ENCODE measurements at places on chromosomes 4 and X.
A peak's percentile ranks its signal among the peaks of the same experiment; 100 is the strongest.

GRCh38 chr4:47238667-47239066 lies 207.3 kb downstream of the GABRB1 start:
- DNase-seq, result no peak

DNA sequence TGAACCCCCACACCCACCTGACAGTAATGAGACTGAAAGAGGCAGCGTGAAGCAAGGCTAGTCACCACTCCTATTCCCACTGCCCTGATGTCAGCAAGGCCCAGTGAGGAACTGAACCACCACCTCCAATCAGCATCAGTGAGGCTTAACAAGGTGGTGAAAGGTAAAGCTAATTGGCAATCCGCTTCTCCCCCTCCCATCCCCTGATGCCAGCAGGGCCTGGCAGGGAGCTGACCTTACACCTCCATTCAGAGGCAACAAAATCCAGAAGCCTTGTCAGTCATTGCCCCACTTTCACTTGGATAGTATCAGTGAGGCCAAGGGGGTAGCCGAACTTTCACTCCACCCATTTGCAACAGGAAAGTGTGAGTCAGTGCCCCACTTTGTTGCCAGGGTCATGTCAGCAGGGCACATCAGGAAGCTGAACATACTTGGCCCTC lies 60.8 kb downstream of the AWAT2 start:
- no peak for DNase-seq

DNA sequence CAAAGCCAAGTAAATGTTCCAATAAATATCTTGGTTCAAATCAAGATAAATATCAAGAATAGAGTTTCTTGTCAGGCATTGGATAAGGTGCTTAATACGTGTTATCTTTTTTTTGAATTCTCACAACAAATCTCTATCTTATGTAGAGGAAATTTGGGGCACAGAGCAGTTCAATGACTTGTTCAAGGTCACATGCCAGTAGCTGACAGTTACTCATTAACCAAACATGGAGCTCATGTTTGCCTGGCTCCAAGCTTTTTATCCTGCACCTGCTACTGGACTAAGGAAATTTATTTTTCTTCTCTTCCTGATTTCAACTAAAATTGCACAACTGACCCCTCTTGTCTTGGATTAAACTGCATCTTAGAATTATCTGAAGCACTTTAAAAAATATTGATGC lies 76.3 kb downstream of the ATP10D start:
- DNase-seq, result no peak

GRCh38 chr4:78638337-78639172 lies 87.0 kb downstream of the ANXA3 start:
- peak; percentile 51 for DNase-seq

- peak; percentile 84 for DNase-seq
Measured at GRCh38 chr4:184471881-184472613, 2.3 kb downstream of the IRF2 start.

- DNase-seq, result no peak
Measured at GRCh38 chr4:36574816-36575215, 293.4 kb downstream of the DTHD1 start.

DNA sequence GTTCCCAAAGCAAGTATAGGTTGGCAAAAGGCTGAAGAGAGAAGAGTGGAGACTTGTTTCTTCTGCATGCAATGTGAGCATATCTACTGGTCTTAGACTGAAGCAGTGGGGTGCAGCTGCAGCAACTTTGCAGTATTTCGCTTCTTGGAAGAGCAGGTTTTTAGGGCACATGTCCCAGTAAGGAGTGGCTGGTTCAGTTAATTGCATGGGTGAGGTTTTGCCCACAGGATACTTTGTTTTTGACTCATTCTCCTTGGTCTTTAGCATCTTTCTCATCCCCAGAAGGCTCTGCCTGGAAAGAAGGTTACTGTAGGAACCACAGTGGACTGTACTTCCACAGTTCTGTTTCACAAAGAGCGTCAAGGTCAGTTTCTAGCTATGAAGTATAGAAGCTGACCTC lies 68.0 kb upstream of the NR3C2 start:
- no peak for DNase-seq

DNA sequence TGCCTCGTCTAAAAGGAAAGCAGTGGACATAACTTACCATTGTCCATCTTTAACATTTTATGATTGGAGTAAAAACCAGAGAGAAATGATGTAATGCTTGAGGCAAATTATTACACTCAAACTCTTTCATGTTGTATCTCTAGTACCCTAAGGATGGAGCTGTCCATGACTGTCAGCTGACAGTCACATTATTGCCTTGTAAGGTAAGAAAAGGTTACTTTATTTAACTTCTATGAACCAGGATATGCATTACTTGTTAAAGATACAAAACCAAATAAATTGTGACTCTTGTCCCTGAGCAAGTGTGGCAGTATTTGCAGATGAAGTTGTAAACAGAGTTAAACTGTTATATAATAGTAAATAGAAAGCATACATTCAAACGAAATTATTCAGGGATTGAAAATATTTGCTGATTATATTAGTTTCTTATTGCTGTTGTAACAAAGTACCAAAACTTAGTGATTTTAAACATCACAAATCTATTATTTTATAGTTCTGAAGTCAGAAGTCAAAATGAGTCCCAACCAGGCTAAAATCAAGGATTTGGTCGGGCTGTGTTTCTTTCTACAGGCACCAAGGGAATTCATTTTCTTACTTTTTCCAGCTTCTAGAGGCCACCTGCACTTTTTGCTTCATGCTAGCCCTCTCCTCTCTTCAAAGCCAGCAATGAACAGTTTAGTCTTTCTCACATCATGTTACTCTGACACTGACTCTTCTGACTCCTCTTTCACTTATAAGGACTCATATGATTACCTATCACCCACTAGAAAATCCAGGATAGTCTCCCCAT lies 113.8 kb downstream of the CEP44 start:
- DNase-seq, result no peak

DNA sequence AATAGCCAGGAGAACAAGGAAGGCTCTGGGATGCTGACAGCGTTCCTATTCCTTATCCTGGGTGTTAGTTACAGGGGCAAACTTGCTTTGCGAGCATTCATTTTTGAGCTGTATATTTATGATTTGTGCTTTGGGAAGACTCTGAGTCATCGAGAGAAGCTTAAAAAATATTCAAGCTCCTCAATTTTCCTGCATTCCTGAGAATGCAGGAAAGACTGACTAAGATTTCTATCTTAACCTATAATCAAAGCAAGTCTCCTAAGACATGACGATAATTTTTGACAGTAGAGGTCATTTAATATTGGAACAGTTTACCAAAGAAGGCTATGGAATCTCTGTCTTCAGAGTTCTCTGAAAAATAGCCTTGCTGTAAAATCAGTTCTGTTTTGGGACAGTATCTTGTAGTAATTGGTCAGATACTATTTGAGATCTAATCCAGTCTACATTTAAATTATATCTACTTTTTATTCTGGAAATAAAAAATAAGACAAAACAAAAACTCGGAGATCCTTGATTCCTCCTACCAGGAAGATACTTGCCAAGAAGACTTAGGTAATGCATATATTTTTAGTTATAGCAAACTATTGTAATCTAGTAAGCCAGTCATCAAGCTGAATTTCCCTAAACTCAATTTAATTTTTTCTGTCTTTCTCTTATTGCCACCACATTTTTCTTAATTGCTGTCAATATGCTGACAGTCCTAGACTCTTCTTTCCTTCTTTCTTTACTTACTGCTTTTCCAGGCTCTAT lies 31.7 kb downstream of the BBS12 start:
- no peak for DNase-seq

- no peak for DNase-seq
Measured at GRCh38 chrX:3771766-3772165, 58.3 kb upstream of the PRKX start.

GRCh38 chr4:168522356-168522755 lies 25.5 kb downstream of the PALLD start:
- no peak for DNase-seq

DNA sequence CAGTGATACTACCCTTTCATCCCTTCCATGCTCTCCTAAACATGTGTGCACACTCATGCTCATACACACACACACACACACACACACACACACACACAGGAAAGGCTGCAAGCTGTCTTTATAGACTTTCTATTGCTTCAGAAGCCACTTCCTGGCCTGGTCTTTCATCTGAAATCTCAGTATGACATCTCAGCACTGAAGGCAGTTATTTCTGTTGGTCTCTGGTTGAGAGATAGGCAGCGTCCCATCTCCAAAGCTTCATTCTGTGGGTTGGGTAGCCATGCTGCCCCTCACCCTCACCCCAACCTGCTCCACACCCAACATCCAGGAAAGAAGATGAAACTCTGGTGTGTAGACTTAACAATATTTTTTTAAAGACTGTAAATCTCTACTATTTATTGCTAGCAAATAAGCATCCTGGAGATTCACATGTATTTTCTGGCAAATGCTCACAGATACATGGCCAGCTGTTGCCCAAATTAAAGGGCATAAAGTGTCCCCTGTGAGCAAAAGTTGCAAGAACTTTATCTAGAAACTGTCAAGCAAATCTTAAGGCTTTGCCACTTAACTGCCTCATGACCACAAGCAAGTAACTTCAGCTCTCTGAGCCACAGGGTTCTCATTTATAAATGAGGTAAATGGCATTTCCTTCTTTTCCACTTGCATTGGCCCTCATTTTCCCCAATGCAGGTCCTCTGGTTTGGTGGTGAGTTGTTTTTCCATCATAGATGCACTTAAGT lies 189.8 kb upstream of the AFF2 start:
- peak; percentile 85 for DNase-seq

- DNase-seq, result no peak
Measured at GRCh38 chrX:25599061-25599460, 539.1 kb upstream of the MAGEB18 start.

DNA sequence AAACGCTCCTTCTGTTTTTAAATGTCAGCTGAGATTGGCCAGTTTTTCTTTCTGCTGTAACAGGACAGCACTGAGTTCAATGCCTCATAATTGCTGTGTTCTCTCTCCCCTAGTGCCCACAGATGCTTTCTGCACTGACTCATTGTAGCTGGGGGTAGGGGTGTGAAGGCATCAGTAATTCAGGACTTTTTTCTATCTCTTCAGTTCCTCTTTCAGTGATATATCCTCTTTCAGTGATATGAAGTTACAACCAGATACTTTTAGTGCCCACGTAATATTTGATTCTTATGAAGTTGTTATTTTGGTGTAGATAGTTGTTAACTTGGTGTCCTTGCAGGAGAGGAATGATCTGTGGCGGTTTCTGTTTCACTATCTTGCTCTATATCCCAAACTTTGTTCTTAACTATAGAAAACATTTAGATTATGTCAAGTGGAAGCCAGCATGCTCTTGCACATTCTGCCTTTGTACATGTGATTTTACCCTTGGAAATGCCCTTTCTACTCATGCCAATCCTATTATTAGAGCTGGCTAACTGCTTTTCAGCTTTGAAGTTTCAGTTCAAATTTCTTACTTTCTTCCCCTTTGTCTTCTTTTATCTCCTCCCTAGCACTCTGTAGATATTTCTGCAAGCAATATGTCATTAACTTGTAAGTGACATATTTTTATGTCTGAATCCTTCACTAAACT lies 1258.4 kb downstream of the FAM133A start:
- no peak for DNase-seq

- peak; percentile 15 for DNase-seq
Measured at GRCh38 chrX:85111347-85111746, 107.7 kb downstream of the APOOL start.

- peak; percentile 29 for DNase-seq
Measured at GRCh38 chrX:32966821-32967355, 244.5 kb downstream of the DMD start.

DNA sequence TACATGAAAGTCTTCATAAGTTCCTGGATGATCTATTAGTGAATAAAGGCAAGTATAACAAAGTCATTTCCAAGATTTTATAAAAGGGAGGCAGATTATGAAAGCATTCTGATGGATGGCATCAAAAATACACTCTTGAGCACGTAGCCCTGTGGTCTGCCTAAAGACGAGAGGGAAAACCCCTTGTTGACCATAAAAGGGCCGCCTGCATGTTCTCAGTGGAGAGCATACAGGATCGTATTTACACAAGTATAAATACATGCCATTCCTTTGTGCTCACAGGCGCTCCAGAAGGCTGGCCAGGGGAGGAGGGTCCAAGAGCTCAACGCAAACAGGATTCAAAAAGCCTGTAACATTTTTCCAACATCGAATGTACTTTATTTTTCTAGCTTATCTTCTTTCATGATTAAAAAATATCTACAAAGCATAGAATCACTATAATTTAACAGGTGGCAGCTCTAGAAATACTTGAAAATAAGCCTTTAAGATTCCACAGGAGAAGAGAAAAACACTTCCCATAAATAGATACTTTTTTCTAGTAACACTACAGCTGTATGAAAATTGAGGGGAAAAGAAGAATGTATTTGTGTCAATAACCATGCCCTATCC lies 29.6 kb downstream of the PDGFC start:
- DNase-seq, result no peak

GRCh38 chrX:10016519-10017132 lies 49.5 kb downstream of the CLDN34 start:
- no peak for DNase-seq
